AG08395 (cell line): ENCODE measurements at places on chromosomes 12 and 14.

GRCh38 chr14:36702474-36702873 lies 40.8 kb downstream of the PAX9 start:
- no peak for DNase-seq

- DNase-seq = no peak
Observed at GRCh38 chr12:25708661-25709060, 155.6 kb upstream of the LMNTD1 start.

DNA sequence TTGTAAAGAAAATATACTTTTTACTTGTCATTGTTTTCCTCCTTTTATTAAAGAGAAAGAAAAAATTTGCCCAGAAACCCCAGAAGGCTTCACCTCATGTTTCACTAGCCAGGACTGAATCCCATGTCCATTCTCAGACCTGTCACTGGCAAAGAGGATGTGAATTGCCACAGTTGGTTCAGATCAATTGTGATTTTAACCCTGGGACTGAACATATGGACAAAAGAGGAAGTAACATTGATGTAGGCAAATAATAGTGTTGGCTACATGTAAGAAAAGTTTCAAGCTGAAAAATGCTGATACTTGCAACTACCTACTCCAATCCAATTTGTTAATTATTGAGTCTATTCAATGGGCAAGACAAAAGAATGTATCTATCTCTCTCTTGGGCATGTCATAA lies 8.6 kb upstream of the CCDC196 start:
- no peak for DNase-seq

GRCh38 chr12:64056741-64057140 lies 165.4 kb downstream of the KICS2 start:
- DNase-seq = no peak

- no peak for DNase-seq
Observed at GRCh38 chr14:30725763-30726162, 103.6 kb downstream of the SCFD1 start.

GRCh38 chr12:106682594-106683234 lies 91.8 kb upstream of the RIC8B start:
- DNase-seq = no peak

- DNase-seq = peak; percentile 79
Observed at GRCh38 chr14:80388980-80389711, 177.8 kb upstream of the DIO2 start.

DNA sequence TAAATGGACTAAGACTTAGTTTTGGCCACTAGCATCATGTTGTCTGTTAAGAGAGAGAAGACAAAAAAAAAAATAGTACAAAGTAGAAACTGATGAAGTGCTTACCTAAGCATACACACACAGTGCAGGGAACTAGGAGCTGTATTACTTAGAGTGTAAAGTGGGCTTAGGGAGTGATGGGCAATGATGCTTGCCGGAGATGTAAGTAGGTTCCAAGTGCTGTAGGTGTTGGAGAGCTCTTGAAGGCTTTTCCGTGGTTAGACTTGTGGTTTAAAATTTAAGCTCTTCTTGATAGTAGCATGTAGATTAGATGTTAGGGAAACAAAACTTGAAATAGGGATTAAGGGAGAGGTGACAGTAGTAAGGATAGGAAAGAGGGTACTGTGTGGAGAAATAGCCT lies 34.7 kb downstream of the MIA2 start:
- no peak for DNase-seq

GRCh38 chr12:52543985-52544883 lies 8.7 kb downstream of the KRT71 start:
- DNase-seq = peak; percentile 51

DNA sequence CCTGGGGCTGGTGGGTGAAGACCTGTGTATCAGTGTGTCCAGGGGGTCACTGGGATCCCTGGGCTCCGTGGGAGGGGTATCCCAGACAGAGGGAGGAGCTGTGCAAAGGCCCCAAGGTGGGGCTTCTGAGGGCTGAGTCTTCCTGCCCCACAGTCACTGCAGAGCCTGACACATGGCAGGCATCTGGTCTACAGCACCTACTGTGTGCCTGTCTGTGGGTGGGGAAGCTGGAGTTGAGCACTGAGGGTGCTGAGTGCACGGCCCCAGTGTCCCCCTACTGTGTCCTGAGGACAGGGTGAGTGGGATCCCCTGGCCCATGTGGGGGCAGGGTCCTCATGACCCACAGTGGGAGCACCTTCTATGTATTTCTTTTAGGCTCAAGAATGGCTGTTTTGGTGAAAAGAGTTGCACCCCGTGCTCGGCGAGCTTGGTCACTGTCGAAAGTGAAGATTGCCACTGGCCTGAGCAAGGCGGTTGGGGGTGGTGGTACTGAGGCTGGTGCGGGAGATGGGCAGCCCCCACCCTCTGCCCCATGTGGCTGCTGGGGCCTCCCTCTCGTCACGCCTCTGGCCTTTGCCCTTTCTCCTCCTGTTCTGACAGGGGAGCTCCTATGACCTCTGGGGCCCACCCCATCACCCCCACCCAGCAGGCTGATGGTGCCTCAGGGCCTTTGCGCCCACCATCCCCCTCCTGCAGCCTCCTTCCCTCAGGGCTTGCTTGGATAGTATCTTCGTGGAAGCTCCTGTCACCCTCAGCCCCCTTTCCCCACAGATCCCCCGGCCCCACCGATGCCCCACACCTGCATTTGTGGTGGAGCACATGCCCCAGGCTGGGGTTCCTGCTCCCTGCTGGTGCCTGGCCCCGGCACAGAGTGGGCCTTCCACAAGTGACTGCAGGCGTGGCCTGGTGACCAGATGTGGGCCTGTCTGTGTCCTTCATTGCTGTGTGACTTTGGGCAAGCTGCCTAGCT lies 55.8 kb downstream of the BEGAIN start:
- DNase-seq = no peak

GRCh38 chr12:94099632-94100031 lies 48.7 kb upstream of the PLXNC1 start:
- no peak for DNase-seq

DNA sequence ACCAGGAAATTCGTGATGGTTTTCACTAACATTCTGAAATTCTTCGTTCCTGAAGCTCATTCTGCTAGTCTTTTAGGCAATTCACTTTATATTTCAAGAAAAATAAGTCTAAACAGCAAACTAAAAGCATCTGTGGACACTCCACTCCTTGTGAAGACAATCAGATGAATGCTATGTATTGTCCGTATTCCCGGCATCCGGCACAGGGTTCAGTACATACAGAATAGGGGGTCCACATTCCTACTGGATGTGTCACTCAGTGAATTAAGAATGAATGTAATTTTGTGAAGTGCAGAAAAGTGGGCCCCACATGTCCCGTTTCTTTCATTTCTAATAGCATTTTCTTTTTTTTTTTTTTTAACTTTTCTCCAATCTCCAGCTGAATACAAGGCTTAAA lies 241.3 kb downstream of the GRIN2B start:
- DNase-seq = no peak

GRCh38 chr12:99059824-99060511 lies 414.9 kb downstream of the APAF1 start:
- peak; percentile 22 for DNase-seq

DNA sequence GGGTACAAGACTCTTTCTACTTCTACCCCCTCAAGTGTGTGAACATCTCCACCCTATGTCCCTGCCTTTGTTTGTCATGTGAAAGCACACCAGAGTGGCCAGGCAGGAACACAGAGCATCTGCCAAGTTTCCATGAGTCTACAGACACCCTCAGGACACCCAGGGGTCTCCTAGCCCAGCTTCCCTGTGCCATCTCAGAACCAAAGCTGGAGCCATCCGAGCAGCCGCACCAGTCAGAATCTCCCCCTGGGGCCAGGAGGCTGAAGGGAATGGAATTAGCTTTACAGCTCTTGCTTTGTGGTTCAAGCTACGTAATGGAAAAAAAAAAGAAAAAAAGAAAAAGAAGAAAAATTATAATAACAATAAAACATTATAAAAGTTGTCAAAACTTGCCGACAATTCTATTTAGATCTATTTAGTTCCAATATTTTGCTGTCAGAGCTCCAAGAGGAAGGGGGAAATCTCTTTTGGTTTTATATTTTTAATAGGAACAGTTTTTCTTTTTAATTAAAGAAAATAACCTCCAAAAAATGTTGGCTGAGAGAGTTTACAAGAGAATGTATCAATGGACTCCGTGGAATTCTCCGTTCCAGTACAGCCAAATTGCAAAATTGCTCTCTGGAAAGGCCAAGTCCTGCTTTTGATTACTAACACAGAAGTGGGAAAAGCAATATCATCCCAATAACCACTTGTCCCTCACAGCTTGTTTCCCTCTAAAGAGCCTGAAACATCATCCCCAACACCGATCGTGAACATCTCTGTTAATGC lies 37.1 kb downstream of the TBX5 start:
- DNase-seq = no peak

GRCh38 chr12:109192358-109192757 lies 76.0 kb downstream of the ACACB start:
- peak; percentile 86 for DNase-seq

- DNase-seq = peak; percentile 5
Observed at GRCh38 chr12:20631711-20632110, 63.4 kb upstream of the SLCO1C1 start.

- no peak for DNase-seq
Observed at GRCh38 chr12:124393831-124394230, 98.9 kb downstream of the RFLNA start.

- DNase-seq = no peak
Observed at GRCh38 chr12:98379106-98379505, 136.3 kb upstream of the TMPO start.

- peak; percentile 68 for DNase-seq
Observed at GRCh38 chr12:30794591-30795409, 40.0 kb upstream of the CAPRIN2 start.

- DNase-seq = peak; percentile 76
Observed at GRCh38 chr12:12376646-12377448, 20.0 kb downstream of the BORCS5 start.

DNA sequence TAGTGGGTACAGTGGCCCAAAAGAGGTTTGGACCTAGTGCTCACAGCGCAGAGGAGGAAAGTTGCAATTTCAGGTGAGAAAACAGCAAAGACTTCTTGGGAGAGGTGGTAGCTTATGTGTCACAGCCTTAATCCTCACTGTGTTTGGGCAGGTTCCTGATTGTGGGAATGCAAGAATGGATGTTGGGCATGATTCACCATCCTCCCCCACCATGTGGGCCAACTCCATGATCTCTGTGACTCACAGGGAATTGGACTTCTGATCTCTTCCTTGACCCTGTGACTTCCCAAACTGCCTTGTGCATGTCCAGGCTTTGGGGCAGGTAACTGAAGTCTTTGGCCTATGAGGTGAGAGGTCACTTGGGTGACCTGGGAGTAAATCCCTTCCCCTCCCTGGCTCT lies 1.8 kb upstream of the CHST11 start:
- peak; percentile 75 for DNase-seq

DNA sequence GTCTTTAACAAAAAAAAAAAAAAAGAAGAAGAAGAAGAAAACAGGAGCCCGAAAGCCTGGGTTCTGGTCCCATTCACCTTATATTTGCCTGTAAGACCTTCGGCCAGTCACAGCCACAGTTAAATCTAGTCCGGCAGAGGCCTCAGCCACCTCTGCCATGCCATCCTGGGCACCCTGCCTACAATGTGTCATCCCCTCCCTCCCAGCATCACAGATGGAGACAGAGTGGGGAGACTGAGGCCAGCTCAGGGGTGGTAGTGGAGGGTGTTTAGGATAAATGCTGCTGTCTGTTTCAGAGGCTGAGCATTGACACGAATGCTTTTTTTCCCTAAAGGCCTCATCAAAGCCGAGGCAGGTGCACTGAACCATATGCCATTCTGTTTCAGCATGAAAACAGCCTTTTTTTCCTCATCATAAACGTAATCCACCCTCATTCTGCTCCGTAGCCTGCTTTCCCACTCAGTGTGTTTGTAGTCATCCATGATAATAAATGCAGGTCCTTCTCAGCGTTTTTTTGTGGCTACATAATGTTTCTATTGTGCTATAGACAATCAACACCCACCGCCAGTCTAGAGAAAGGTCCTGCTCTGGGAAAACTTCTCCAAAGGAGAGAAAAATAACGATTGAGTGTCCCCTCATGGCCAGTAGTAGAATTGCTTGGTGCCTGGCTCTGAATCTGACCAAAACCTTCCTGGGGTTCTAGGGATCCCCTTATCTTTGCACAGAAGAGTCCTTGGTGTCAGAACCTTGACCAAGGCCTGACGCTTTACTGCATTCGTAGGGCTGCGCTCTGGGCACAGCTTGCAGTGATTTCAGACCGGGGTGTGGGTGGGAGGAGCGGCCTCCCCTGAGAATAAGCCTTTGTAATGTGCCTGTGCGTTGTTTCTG lies 41.1 kb upstream of the TSPAN9 start:
- peak; percentile 35 for DNase-seq

GRCh38 chr14:76603713-76604112 lies 157.6 kb upstream of the VASH1 start:
- DNase-seq = no peak

DNA sequence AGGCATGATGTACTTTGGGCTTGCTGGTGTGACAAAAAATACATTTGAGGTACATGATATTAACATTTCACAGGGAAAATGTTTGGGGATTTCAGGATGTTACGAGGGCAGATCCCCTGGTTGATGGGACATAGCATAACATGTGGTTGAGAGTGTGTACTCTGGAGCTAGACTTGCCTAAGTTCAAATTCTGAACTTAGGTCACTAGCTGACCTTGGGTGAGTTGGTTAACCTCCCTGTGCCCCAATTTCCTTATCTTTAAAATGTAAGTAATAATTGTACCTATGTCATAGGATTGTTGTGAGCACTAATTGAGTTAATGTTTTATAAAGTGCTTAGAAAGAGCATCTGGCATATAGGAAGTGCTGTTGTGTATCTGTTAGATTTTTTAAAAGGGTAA lies 64.7 kb upstream of the ATF1 start:
- DNase-seq = no peak

DNA sequence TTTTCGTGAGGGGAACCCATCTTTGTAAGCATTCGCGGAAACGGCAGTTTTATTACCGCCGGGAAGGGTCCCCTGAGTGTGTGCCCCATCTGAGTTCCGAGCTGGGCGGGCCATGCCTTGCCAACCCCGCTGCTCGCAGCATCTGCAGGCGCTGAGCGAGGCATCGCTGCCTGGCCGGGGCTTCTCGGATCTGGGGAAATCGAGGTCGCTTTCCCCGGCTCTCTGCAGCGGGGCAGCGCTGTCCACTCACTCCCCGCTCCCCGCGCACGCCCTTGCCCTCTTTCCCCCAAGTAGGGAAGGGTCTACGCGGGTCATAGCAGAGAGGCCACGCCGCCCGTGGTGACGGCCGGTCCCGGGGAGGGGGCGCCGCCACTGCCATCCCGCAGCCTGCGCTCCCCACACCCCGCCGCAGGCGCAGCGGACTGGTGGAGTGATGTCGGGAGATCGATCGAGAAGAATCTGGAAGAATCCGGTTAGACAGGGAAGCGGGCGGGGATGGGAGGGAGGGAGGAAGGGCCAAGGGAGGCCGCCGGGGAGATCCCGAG lies 507 bp upstream of the FKBP4 start:
- peak; percentile 68 for DNase-seq

DNA sequence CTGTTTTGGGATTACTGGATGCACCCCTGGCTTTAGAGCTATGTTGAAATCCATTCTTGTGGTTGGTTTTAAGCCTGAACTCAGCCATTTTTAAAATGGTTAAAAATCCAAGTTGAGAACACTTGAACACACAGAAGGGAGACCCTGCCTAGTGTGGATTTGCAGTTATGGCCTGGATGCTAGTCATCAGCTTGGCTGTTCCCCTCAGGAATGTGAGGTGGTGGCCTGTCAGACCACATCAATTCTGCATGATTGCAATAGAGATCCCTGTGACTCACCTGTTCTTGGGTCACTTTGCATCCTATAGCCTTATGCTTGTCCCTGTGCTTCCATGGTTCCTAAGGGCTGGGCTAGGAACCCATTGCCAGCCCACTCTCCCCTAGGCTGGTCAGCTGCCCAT lies 454.1 kb downstream of the ATP23 start:
- no peak for DNase-seq

- no peak for DNase-seq
Observed at GRCh38 chr12:94831081-94831751, 172.3 kb downstream of the NDUFA12 start.
